ENCODE measurements at places on chromosomes 3 and 15. TPM values are rescaled to one million over a fixed set of nuclear protein-coding genes. Genes with fewer than 3 reads are reported as not detected.

Gene POLQ
- total RNA-seq, result 0.64 TPM

Gene ERC2
- 1.3 TPM for total RNA-seq

Gene INSYN1
- 8.3 TPM for total RNA-seq

Gene PATL2
- total RNA-seq, result 2.2 TPM

Gene AADACL2
- 0.73 TPM for total RNA-seq

Gene CAMP
- total RNA-seq, result not detected

Gene DCBLD2
- total RNA-seq, result 46.7 TPM

Gene IGDCC3
- total RNA-seq, result 1.8 TPM

Gene SOX14
- total RNA-seq, result not detected

Gene SLCO2A1
- total RNA-seq, result 11.1 TPM

Gene GNAT1
- total RNA-seq, result not detected

Gene DLL4
- 3.5 TPM for total RNA-seq

Gene RTP1
- total RNA-seq, result not detected

Gene CKMT1B
- total RNA-seq, result 5.7 TPM

Gene PCSK6
- 19.7 TPM for total RNA-seq

Gene ZIC4
- under 0.01 TPM for total RNA-seq

Gene ZNF660
- total RNA-seq, result 2.0 TPM

Gene TGM5
- total RNA-seq, result 1.6 TPM

Gene TRANK1
- 16.6 TPM for total RNA-seq

Gene CYP8B1
- total RNA-seq, result not detected

Gene PLSCR2
- 0.73 TPM for total RNA-seq

Gene TARS3
- total RNA-seq, result 25.3 TPM

Gene SLC12A8
- 0.48 TPM for total RNA-seq

Gene CXCR6
- total RNA-seq, result 0.64 TPM

Gene PRICKLE2
- 35.1 TPM for total RNA-seq

Gene IL16
- 11.1 TPM for total RNA-seq

Gene PROS1
- 65.7 TPM for total RNA-seq

Gene MYLK
- 87.2 TPM for total RNA-seq
